Dorsolateral prefrontal cortex (tissue), 122 donors: ENCODE measurements at places on chromosomes 13 and 19.

- no peak for DNase-seq
These were observed at the start of gene CLEC11A for GRCh38 chr19:50723069-50723468. CLEC11A (plus strand) TSS chr19:50723364; CDS start chr19:50723526, 162 bp downstream.

DNA sequence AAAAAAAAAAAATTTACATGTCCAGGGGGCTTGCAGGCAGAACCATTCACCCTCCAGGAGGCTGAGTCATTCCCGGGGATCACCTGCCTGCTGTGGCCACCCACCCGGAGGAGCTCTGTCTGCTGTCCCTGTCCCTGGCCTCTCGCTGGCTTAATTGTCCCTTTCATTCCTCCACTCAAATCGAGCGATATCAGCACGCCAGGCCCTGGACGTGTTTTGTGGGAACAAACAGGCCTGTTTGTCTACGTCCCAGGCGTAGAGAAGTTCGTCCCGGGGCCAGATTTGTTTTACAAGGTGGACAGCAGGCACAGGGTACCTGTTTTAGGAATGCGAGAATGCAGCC lies 21.2 kb downstream of the SULT2B1 start:
- no peak for DNase-seq

GRCh38 chr13:52808842-52809219 lies 39.6 kb downstream of the PCDH8 start:
- DNase-seq = no peak

DNA sequence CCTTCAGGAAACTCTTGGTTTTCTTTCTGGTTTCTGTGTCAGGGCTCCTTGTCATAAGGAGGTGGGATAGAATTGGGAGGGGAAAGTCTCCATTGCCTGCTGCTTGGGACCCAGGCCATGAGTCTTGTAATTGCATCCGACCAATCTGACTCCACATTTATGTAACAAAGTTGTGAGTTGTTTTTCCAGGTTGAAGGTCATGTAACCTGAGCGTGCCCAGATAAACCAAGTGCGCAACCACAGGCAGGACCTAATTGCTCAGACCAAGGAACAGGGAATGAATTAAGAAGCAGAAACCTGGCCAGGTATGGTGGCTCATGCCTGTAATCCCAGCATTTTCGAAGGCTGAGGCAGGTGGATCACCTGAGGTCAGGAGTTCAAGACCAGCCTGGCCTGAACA lies 17.8 kb downstream of the RASL11A start:
- DNase-seq = no peak
